ENCODE measurements at places on chromosomes 6 and 20. TPM values are rescaled to one million over a fixed set of nuclear protein-coding genes. Genes with fewer than 3 reads are reported as not detected.

- peak; percentile 50 for DNase-seq
Measured at GRCh38 chr20:31707994-31708735, 14.5 kb downstream of the BCL2L1 start.

- DNase-seq: no peak
Measured at GRCh38 chr6:133551436-133551835, 310.3 kb downstream of the EYA4 start.

GRCh38 chr6:30555816-30556065, 548 bp downstream of the GNL1 start:
- DNase-seq: peak; percentile 92

The ARHGAP40 gene
- polyA plus RNA-seq: 1.3 TPM

The RNF217 gene
- polyA plus RNA-seq: 3.1 TPM
